ENCODE measurements at places on chromosomes 11 and 22.

GRCh38 chr22:31083377-31083768 lies 2.3 kb downstream of the SMTN start:
- no peaks in the 10 kb centered on the region for H3K36me3 ChIP-seq
- H3K27me3 ChIP-seq, result peaks cover 11% of the 10 kb centered on the region
- no peak for DNase-seq
- no peak overlapping the region for H3K4me3 ChIP-seq

GRCh38 chr22:24104307-24105012 lies 76.8 kb upstream of the SUSD2 start:
- H3K4me1 ChIP-seq, result peaks cover 8% of the 10 kb centered on the region
- no peaks in the 10 kb centered on the region for H3K36me3 ChIP-seq
- no peak overlapping the region for H3K4me3 ChIP-seq
- no peak overlapping the region for H3K27ac ChIP-seq
- no peaks in the 10 kb centered on the region for H3K27me3 ChIP-seq

DNA sequence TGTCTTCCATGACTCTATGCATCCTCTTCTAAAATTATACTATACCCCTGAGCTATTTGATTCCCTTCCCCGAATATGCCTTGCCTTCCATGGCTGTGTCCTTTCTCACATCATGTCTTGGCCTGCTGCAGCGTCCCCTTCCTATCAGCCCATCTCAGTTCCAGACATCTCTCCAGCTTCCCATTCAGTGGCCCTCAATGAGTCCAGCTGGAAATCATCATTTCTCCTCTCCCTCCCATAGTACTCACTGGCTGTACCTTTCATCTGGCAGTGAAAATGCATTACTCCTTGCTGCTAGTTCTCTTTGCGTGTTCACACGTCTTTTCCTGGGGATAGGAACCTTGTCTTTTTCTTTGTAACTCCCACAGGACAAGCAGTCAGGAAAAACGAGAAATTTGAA lies 486.8 kb downstream of the NTM start:
- no peak overlapping the region for H3K4me3 ChIP-seq
- H3K27ac ChIP-seq, result no peak overlapping the region
- peaks cover 3% of the 10 kb centered on the region for H3K4me1 ChIP-seq
- H3K36me3 ChIP-seq, result no peaks in the 10 kb centered on the region
- no peaks in the 10 kb centered on the region for H3K27me3 ChIP-seq

DNA sequence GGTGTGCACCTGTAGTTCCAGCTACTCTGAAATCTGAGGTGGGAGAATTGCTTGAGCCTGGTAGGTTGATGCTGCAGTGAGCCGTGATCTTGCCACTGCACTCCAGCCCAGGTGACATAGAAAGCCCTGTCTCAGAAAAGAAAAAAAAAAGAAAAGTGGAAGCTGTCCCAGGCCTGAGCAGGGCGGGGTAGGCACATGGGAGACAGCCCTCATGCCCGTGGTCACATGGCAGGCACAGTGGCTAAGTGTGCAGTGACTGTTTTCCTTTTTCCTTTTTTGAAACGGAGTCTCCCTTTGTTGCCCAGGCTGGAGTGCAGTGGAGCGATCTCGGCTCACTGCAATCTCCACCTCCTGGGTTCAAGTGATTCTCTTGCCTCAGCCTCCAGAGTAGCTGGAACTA lies 7.8 kb downstream of the OTUB1 start:
- H3K4me1 ChIP-seq, result peaks cover 10% of the 10 kb centered on the region
- no peak for DNase-seq
- H3K27me3 ChIP-seq, result peaks cover 9% of the 10 kb centered on the region
- H3K27ac ChIP-seq, result no peak overlapping the region
- no peaks in the 10 kb centered on the region for H3K36me3 ChIP-seq

- peaks cover 1% of the 10 kb centered on the region for H3K27me3 ChIP-seq
- no peak overlapping the region for H3K27ac ChIP-seq
- H3K4me3 ChIP-seq, result no peak overlapping the region
Measured at GRCh38 chr22:25478528-25478927, 85.9 kb upstream of the GRK3 start.

Data from glutamatergic neuron (in vitro differentiated cells).